ENCODE measurements at places on chromosomes 12 and 14. TPM values are rescaled to one million over a fixed set of nuclear protein-coding genes. Genes with fewer than 3 reads are reported as not detected.

Gene NEMF
- 30.5 TPM for total RNA-seq

Gene NUAK1
- total RNA-seq: 8.8 TPM

- no peak for DNase-seq
Observed at GRCh38 chr14:75181293-75182062, 5.1 kb upstream of the TMED10 start.

DNA sequence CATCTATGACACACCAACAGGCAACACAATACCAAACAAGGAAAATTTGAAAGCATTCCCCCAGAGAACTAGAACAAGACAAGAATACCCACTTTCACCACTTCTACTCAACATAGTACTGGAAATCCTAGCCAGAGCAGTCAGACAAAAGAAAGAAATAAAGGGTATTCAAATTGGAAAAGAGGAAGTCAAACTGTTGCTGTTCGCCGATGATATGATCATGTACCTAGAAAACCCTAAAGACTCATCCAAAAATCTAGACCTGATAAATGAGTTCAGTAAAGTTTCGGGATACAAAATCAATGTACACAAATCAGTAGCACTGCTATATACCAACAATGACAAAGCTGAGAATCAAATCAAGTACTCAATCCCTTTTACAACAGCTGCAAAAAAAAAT, 8.1 kb upstream of the ATL1 start:
- no peak for DNase-seq

DNA sequence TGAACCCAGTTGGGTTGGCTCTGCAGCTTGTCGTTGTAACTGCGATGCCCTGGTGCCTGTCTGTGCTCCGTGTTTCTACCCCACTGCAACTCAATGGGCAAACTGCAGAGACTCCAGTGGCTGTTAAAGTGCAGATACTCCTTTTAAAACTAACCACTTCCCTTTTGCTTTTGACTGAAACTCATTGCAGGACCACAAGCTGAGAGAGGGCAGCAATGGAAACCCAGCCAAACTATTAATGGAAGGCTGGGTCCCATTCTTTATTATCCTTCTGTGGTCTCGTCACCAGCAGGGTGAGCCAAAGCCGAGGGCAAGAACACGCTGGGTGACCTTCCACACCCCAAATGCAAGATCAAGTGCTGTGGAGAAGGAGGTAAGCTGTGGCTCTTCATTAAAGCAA, 910.4 kb downstream of the VRK1 start:
- no peak for DNase-seq

Gene ZCCHC8
- 11.4 TPM for total RNA-seq

Gene USP44
- total RNA-seq: 33.5 TPM

GRCh38 chr12:117869551-117869950, 99.2 kb downstream of the KSR2 start:
- no peak for DNase-seq

Gene PLCZ1
- total RNA-seq: not detected

DNA sequence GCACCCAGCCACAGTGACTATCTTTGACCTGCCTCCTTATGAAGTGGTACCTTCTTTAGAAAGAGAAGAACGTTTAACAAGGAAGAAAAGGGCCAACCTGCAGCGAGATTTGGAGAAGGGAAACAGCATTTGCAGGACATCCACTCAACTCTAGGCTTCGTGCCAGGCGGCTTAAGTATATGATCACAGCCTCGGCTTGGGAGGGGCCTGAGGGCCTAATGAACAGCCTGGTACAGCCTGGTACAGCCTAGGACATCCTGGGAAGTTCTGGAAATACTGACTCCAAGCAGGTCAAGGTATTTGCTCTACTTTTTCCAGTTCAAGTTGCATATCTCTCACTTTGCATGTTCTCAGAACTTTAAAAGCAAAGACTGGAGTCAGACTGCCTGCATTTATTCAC, 16.1 kb downstream of the HCAR2 start:
- peak; percentile 25 for DNase-seq

GRCh38 chr14:91374879-91375702, 42.5 kb downstream of the CCDC88C start:
- no peak for DNase-seq

Gene TAS2R31
- 4.3 TPM for total RNA-seq

Gene NPFF
- not detected for total RNA-seq

Gene FOXA1
- total RNA-seq: 0.18 TPM

All from IMR-90 (cell line).